ENCODE measurements at places on chromosomes 6 and 20.
A peak's percentile ranks its signal among the peaks of the same experiment; 100 is the strongest.

DNA sequence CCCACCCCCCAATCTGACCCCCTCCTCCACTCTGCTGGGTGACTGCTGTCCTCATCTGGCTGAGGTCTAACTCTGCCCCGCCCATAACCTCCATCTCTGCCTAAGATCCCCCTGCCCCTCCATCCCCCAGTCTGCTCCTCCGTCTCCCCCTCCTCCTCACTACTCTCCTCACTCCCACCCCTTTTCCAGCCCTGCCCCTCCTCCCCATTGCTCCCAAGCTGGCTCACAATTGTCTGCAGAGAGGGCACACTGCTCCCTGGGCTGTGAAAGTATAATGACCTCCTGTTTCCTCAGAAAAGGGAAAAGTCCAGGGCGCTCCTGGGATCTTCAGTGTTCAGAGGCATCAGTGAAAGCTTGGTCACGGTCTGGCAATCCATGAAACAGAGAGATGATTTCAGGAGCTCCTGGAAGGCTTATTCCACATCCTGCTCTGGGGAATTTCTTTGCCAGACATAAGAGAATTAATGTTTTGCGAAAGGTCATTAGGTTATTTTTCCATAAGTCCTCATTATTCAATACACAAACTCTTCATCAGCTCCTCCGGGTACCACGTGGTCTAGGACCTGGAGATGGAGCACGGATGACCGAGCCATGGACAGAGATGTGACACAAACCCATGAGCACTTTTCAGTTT is 21.5 kb downstream of the CST5 start:
- no peak for DNase-seq

DNA sequence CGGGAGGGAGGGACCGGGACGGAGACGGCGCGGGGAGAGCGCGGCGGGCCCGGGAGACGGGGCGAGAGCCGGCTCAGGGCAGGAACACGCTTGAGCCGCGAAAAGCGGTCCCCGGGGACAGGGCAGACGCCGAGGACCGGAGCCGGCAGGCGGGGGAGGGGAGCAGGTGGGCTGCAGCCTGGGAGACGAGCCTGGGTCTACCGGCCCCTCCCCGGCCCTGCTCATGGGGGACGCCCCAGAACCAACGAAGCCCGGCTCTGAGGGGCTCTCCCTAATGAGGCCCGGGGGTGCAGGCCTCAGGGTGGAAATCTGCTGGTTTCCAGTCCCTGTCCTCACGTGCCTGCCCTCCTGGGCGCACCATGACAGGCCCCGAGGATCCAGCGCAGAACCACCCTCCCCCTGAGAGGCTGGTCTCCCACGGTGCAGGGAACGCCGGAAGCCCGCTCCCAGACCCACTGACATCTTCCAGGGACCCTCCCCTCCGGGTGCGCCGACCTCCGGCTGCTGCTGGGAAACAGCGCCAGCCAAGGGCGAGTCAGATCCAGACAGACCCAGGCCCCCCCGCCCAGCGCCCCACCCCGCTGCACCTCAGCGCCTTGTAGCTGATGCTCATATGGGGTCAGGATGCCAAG is 571 bp upstream of the EEF1A2 start:
- DNase-seq, result no peak

- DNase-seq, result no peak
These were observed 727.8 kb downstream of the QKI start for GRCh38 chr6:164142322-164142721.

GRCh38 chr6:112502351-112503090 is 155.4 kb downstream of the RFPL4B start:
- DNase-seq, result no peak

GRCh38 chr6:92710048-92710447 is 709.3 kb downstream of the EPHA7 start:
- DNase-seq, result no peak

- DNase-seq, result no peak
These were observed 161.3 kb upstream of the AGPAT4 start for GRCh38 chr6:161434921-161435747.

GRCh38 chr6:39226639-39227329 is 2.5 kb downstream of the KCNK5 start:
- no peak for DNase-seq

DNA sequence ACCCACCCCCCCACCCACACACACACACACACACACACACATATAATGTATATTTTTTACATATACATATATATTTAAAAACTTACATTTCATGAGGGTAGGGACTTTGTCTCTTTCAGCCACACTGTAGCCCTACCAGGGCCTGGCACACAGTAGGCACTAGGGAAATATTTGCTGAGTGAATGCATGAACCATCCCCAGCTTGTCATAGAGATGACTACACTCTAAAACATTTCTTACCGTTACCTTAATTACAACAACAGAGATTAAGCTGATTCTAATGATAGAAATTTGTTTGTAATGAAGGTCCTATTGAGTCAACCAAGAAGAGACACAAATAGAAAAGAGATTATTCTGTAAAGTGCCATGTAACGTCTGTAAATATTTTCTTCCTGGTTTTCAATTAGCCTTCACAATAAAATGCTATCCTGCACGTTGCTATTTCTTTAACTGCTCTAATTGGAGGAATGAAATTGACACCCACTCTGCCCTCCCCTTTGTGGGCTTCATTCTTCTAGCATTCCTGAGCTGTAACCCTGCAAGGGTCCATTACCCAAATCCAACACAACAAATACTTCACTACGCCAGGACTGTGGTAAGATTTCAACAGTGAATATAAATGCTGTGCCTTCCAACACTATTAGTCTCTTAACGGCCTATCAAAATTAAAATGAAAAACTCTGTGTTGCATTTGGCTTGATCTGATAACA is 30.8 kb downstream of the SIM1 start:
- DNase-seq, result no peak

DNA sequence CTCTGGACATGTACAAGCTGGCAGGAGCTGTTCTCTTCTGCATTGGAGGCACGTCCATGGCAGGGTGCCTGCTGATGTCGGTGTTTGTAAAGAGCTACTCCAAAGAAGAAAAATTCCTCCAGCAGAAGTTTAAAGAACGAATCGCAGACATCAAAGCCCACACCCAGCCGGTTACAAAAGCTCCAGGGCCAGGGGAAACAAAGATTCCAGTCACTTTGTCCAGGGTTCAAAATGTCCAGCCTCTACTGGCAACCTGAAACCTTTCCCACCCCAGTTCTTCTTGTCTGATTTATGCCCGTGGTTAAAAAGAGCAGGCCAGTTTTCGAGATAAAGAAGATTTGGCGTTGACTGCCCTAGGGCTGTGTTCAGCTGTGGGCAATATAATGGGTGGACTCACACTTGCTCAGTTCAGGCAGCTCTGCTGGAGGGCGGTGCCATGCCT is 19.7 kb downstream of the NRSN1 start:
- DNase-seq, result no peak

GRCh38 chr20:11467436-11467835 is 450.3 kb upstream of the BTBD3 start:
- no peak for DNase-seq

DNA sequence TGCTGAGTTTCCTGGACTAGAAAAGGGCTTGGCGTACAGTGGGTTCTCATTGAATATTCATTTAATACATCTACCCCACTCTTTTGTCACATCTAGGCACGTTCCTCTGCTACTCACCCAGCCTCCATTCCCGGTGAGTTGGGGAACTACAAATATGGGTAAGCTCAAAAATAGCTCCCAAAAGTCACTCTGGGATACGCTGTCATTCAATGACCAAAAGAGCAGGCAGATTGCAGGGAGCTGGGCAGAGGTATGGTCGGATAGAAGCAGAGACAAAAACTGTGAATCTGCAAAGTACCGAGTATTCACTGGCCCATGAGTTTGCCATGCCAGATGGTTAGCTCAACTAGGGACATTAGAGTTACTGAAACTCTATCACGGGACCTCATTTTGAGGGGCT is 103.9 kb upstream of the SASH1 start:
- no peak for DNase-seq

- DNase-seq, result peak; percentile 30
These were observed 3.3 kb upstream of the ULBP3 start for GRCh38 chr6:150072201-150072600.

- DNase-seq, result no peak
These were observed 758.9 kb upstream of the MMS22L start for GRCh38 chr6:98041921-98042320.

DNA sequence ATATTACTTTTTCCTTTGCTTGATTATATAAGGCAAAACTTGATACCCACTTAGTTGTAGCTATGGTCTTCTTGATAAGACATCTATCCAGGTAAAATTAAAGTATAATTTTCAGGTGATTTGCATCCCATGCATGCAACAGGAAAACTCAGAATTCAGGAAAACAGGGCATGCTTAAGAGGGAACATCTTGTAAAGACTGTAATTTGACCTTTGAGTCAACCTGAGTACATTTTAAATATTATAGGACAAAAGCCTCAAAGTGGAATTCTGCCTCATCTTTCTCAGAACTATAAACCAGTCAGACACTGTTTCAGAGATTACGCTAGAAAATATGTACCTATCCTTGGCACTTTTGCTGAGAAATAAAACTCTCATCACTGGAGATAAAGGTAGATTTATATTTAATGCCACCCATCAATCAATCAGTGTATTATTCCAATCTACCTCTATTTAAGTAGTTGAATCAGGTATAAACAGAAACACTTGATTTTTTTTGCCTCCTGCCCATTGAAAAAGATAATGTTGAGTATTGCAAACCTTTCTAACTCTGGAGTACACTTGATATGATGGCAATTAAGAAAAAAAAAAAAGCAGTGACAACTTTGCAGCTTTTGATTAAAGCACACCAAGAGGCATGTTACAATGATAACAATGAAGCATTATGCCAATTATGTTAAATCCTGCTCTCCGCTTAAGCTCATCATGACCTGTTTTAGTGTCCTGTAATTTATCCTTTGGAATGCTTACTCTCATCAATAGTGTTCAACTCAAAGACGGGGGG is 2.8 kb downstream of the CITED2 start:
- no peak for DNase-seq

DNA sequence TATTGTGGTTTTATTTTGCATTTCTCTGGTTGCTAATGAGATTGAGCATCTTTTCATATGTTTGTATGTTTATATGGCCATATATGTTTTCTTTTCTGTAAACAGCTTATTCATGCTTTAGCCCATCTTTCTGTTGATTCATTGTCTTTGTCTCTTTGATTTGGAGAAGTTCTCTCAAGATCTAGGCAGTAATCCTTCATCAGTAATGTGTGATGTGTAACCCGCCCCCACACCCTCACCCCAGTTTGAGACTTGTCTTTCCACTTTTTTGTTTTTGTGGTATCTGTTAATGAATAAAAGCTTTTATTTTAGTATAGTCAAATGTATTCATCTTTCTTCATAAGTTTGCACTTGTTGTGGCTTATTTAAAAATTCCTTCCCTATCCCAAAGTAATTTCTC is 26.0 kb downstream of the ZC3H12D start:
- DNase-seq, result no peak

- DNase-seq, result no peak
These were observed 321.5 kb upstream of the JARID2 start for GRCh38 chr6:14924126-14925024.

- DNase-seq, result no peak
These were observed 8.5 kb downstream of the ETV7 start for GRCh38 chr6:36378936-36379335.

DNA sequence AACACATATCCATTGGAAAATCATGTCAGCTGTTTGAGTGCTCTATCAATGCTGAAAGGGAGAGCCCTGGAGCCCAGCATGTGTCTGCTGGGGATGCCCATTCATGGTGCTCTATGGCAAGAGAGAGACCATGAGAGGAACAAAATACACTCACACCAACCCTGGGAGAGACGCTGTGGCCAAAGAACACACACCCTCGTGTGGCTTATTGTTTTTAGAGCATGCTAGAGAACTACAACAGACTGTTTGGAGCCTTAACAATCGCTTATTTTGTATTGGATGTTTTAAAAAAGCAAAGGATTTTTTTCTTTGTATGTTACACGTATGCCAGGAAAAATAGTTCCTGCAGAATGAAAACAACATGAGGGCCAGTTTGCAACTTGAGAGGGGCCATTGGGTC is 151.0 kb downstream of the SLC24A3 start:
- no peak for DNase-seq

- no peak for DNase-seq
These were observed 3.0 kb upstream of the CST11 start for GRCh38 chr20:23455639-23456038.

- DNase-seq, result no peak
These were observed 55.5 kb upstream of the CCDC167 start for GRCh38 chr6:37555040-37555781.

- no peak for DNase-seq
These were observed 30.2 kb upstream of the GGTLC1 start for GRCh38 chr20:24018796-24019195.

- no peak for DNase-seq
These were observed 53.7 kb downstream of the GFOD1 start for GRCh38 chr6:13433709-13434121.

- DNase-seq, result no peak
These were observed 10.0 kb downstream of the PYGB start for GRCh38 chr20:25257756-25258475.

GRCh38 chr6:53042112-53042511 is 23.1 kb upstream of the FBXO9 start:
- no peak for DNase-seq

DNA sequence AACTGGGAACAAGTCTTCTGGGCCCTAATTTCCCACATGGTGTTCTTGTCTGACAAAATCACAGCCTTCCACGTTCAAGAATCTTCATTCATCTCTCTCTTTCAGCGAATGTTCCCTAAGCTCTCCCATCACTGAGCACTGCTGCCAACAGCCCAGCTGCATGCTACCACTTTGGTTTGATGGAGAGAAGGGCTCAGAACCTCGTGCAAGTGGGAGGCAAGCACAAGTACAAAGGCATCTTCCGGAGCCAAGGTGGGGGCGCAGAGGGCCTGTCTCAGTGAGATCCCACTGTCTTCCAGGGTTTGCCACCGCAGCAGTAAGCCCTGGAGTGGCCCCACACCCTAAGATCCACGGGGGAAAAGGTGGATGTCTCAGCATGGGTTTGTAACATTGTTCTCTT is 17.2 kb downstream of the DLL1 start:
- DNase-seq, result no peak

- DNase-seq, result no peak
These were observed 149.5 kb downstream of the BFSP1 start for GRCh38 chr20:17381724-17382123.

- DNase-seq, result no peak
These were observed 196.5 kb downstream of the SLC35F1 start for GRCh38 chr6:118103381-118104146.

DNA sequence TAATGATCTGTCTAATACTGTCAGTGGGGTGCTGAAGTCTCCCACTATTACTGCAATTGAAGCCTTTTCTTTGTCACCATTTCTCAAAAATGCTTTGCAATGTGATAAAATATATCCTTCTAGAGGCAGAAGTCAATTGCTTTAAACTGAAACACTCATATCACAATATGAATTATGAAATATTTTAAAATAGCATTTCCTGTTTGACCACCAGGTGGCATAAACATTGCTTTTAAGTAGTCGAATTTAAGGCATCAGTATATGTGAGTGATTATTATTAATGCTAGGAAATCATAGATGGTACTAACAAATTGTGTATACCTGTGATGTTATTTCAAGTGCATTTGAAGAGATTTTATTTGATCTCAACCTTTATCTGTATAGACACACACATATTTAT is 87.5 kb downstream of the MEI4 start:
- no peak for DNase-seq

GRCh38 chr6:128731249-128732165 is 151.4 kb upstream of the LAMA2 start:
- no peak for DNase-seq

GRCh38 chr6:107083047-107083768 is 32.1 kb downstream of the BEND3 start:
- DNase-seq, result no peak
